NCI-H2107 (cell line): ENCODE measurements at places on chromosomes 4 and X.

DNA sequence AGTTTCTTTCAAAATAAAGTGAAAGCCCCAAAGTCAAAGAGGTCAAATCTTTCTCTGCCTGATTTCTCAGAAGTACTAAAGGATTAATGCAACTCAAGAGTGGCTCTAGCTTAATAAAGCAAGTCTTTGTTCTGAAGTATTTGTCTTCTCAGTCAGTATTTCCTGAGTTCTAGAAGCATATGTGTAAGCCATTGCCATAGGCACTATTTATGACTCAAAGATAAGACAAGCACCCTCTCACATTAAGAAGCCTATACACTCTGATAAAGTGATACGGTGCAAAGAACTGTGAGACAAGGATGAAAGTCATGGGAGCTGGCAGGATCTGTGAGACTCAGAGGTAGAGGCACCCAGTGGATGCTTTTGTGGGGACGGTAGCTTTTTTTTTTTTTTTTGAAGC is 60.9 kb downstream of the AASDH start:
- DNase-seq, result no peak

GRCh38 chr4:70858454-70858853 is 18.8 kb upstream of the GRSF1 start:
- no peak for DNase-seq

- DNase-seq, result no peak
These were observed 26.1 kb upstream of the IGFBP7 start for GRCh38 chr4:57136281-57136680.

- DNase-seq, result no peak
These were observed 4.5 kb downstream of the HAUS7 start for GRCh38 chrX:153465691-153466380.

GRCh38 chr4:163462556-163462955 is 11.0 kb downstream of the TKTL2 start:
- no peak for DNase-seq

DNA sequence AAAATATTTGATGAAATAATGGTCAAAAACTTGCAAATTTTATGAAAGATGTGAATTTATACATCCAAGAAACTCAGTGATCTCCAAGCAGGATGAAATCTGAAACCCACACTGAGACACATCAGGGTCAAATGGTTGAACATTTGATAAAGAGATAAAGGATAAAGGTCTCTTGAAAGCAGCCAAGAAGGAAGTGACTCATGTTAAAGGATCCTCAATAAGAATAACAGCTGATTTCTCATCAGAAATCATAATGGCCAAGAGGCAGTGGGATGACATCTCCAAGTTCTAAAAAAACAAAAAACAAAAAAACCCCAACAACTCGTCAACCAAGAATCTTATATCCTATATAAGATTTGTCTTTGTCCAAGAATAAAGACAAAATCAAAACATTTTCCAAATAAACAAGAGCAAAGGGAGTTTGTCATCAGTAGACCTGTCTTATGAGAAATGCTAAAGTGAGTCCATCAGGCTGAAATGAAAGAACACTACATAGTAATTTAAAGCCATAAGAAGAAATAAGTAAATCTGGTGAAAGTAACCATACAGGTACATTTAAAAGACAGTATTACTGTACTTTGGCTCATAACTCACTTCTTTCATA is 121.7 kb downstream of the PDS5A start:
- DNase-seq, result no peak
